Activated naive CD4-positive, alpha-beta T cell treated with anti-CD3 and anti-CD28 coated beads, Interleukin-2, amount 50 U/mL, for 72 hours (primary cell): ENCODE measurements at places on chromosomes 4 and X.

- peak; percentile 76 for DNase-seq
Observed at GRCh38 chrX:40169193-40170101, 71.7 kb upstream of the BCOR start.

DNA sequence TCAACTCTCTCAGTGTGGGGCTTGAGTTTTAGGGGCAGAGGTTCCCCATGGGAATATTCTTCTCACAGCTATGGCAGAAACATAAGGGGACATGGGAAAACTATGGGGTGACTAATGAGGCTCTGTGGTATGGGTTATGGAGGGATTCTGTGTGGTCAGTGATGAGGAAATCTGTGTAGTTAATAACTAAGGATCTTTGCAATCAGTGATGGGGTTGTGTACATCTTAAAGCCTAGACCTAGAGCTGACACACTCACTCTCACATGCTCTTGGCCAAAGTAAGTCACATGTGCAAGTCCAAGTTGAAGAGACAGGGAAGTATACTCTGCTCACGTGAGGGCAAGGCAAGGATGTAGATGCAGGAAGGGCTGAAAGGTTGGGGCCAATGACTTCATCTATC, 86.4 kb upstream of the UXT start:
- no peak for DNase-seq

DNA sequence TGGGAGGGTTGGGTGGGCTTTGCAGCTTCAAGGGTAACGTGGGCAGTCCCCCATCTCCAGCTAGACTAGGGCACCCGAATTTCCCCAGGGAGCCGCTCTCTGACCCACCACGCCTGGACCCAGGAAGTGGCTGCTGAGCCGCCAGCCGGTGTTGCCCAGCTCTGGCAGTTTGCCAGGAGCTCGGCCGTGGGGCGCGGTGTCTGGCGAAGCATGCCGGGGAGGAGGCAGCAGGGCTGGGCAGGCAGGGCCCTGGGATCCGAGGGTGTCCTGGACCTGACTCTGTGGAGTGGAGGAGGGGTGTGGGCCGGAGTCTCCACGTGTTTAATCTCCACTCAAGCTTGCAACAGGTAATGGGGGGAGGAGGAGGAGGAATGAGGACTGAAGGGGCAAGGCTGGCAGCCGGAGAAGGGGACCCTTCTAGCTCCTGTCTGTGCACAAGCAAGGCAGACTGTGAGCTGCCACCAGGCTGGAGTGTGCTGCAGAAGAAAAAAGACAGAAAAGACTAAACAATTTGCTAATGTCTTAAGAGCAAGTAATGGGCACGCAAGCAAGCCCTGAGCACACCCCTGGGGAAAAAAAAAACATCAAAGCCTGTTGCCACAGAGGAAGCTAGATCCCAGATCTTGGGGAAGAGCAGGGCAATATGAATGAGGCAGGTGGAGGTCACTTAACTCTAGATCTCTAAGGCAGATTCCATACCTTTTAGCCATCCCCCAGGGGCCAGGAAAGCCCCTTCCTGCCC, 2.4 kb downstream of the LONRF3 start:
- DNase-seq: peak; percentile 10

DNA sequence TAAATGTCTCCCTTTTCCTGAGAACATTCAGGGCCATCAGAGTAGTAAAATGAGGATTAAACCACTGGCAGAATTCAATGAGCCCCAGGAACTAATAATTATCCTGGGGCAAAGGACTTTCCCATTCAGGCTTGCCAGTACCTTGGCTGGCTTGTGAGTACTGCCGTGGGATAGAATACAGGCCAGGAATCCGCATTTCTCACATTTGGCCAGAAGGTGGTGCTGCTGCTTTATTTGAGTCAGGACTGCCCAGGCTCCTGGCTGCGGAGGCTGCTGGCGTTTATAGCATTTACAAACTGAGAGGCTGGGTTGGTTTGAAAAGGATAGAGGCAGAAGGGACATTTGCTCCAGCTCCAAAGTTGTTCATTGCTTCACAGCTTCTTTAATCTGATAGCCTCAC, 91.4 kb downstream of the RTL9 start:
- peak; percentile 59 for DNase-seq

DNA sequence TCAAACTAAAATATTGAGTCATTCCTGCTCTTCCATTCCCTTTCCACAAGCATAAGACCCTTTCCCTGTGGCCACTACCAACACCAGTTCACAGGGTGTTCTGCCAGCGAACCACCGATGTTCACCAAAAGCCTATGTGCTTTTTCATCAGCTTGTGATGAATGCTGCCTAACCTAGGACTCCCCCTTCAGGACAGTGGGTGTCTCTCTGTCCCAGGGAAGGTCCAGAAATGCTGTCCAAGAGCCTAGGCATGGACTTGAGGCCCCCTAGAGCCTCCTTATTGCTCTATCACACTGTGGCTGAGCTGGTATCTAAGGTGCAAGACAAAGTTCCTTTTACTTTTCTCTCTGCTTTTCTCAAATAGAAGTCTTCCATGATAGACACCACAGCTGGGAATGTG, 1015.6 kb downstream of the PCDH19 start:
- DNase-seq: no peak

GRCh38 chr4:147366164-147366563, 114.7 kb upstream of the EDNRA start:
- no peak for DNase-seq

DNA sequence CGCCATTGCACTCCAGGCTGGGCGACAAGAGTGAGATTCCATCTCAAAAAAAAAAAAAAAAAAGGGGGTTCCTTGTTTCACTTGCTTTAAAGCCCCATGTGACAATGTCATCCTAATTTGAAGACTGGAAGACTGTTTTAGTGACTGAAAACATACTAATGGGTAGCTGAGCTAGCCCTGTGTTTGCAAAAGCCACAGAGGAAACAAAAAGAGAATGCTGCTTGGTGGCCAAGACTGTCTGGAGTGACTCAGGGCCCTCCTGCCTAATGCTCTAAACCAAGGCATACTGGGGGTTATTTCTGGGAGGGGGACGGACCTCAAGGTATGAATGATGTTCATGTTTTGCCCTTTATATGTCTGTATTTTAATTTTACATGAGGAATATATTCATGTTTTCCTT, 16.0 kb downstream of the HPSE start:
- DNase-seq: no peak

DNA sequence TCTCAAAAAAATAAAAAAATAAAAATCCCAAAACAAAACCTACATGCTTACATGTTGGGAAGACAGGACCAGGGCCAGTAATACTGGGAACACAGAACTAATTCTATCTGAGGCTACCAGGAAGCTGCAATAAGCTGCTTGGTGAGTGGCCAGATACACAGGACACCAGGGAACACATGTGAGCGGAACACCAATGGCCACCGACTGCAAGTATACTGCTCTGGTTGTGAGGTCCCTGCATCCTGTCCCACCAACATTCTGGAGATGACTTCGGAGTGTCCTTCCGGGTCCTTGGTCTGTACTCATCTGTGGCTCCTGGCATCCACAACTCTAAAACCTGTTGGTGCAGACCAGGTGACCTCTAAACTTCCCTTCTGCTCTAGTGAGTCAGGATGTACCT, 2.7 kb downstream of the TNIP2 start:
- no peak for DNase-seq

- DNase-seq: no peak
Observed at GRCh38 chr4:140628016-140628415, 59.3 kb upstream of the UCP1 start.
